A549 treated with AZD2906 at 1 μM for 4 hours (cell line): ENCODE measurements at places on chromosomes 6 and 20. TPM values are rescaled to one million over a fixed set of nuclear protein-coding genes. Genes with fewer than 3 reads are reported as not detected.

GRIK2 gene
- total RNA-seq, result 0.34 to 0.58 TPM (median 0.46 TPM) in 5 replicates

B3GALT4 gene
- 0.67 to 1.0 TPM (median 0.95 TPM) in 5 replicates for total RNA-seq

LST1 gene
- 0.14 to 0.41 TPM (median 0.29 TPM) in 5 replicates for total RNA-seq

NKAPL gene
- total RNA-seq, result not detected in 5 replicates

TGM3 gene
- 0.05 to 0.07 TPM (median 0.07 TPM) in 3 of 5 replicates, not detected in the others for total RNA-seq

GSTA2 gene
- total RNA-seq, result 0.07 TPM in 2 of 5 replicates, not detected in the others

BPIFA1 gene
- total RNA-seq, result not detected in 5 replicates

CD2AP gene
- total RNA-seq, result 11.0 to 16.4 TPM (median 14.0 TPM) in 5 replicates

NDRG3 gene
- total RNA-seq, result 18.4 to 21.1 TPM (median 20.2 TPM) in 5 replicates

PAK5 gene
- not detected in 5 replicates for total RNA-seq

SEL1L2 gene
- not detected in 5 replicates for total RNA-seq

PDYN gene
- 0.03 TPM in 1 of 5 replicates, not detected in the others for total RNA-seq

RNF182 gene
- 2.6 to 3.2 TPM (median 3.1 TPM) in 5 replicates for total RNA-seq

BMP2 gene
- 0.24 to 0.31 TPM (median 0.25 TPM) in 5 replicates for total RNA-seq

SLC17A9 gene
- total RNA-seq, result 0.02 to 0.16 TPM (median 0.13 TPM) in 5 replicates

LAMA2 gene
- 0.52 to 0.70 TPM (median 0.59 TPM) in 5 replicates for total RNA-seq

PRRT1 gene
- total RNA-seq, result 0.47 to 0.82 TPM (median 0.61 TPM) in 5 replicates

IL17A gene
- total RNA-seq, result not detected in 5 replicates

SUMO4 gene
- 0.06 to 0.11 TPM in 2 of 5 replicates, not detected in the others for total RNA-seq

KIAA1755 gene
- 0.13 to 0.22 TPM (median 0.17 TPM) in 5 replicates for total RNA-seq

CST1 gene
- 0.80 to 2.1 TPM (median 1.2 TPM) in 5 replicates for total RNA-seq

PPP1R16B gene
- 0.08 to 0.17 TPM (median 0.15 TPM) in 5 replicates for total RNA-seq

LKAAEAR1 gene
- 0.65 to 3.1 TPM (median 2.4 TPM) in 5 replicates for total RNA-seq

WFDC12 gene
- total RNA-seq, result not detected in 5 replicates

TSHZ2 gene
- total RNA-seq, result not detected in 5 replicates

HSPA12B gene
- total RNA-seq, result 0.40 to 0.77 TPM (median 0.60 TPM) in 5 replicates

RAET1E gene
- 1.6 to 3.6 TPM (median 2.8 TPM) in 5 replicates for total RNA-seq

PNPLA1 gene
- total RNA-seq, result not detected in 5 replicates

LPA gene
- total RNA-seq, result 0.06 to 0.15 TPM (median 0.07 TPM) in 5 replicates
